ENCODE measurements at places on chromosomes 12 and 14.

GRCh38 chr12:109878749-109879148 is 1.6 kb downstream of the GLTP start:
- no peak for DNase-seq

DNA sequence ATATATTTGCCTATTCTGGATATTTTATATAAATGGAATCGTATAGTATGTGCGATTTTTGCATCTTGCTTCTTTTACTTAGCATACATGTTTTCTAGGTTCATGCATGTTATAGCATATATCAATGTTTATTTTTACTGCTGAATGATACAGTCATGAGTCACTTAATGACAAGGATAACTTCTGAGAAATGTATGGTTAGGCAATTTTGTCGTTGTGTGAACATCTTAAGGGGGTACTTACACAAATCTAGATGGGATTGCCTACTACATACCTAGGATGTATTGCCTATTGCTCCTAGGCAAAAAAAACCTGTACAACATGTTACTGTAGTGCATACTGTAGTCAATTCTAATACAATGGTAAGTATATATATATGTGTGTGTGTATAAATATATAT is 8.8 kb downstream of the USP15 start:
- no peak for DNase-seq

- DNase-seq = no peak
These were observed 116.1 kb upstream of the BCAT1 start for GRCh38 chr12:25065035-25065434.

DNA sequence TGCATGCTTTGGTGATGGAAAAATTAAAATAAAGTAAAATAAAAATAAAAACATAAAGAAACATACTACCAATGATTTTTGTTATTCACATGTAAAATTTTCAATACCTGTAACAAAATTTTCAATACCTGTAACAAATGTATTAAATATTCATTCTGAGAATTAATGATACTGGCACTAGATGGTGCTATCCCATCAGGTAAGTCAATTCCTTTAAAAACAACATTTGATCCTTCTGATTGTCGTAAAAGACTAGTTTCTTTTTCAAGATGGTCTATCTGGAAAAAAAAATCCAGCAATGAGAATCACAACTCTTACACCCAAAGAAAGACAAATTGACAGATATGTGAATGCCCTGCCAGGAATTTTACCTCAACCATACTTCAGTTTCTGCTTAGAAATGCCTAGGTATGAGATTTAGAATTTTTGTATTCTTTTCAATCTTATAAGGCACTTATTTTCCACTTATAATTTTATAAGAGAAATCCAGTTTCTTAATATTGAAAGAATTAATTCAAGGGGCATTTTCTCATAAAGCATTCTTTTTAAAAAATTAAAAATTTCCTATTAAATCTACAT is 30.7 kb downstream of the CEP290 start:
- DNase-seq = peak; percentile 26

DNA sequence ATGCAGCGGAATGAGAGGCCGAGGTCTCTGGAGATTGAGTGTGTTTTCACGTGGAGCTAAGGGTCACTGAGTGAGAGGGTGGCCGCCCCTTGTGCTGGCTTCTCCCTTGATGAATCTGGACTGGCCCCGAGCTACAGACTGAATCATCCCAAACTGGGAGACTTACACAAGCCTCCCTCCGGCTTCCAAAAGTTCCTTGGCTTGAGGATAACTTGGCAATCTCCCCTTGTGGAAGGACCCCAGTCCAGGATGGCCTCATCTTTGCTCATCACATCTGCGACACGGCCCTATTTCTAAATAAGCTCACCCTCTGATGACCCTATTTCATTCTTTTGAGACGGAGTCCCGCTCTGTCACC is 41.5 kb upstream of the FBRSL1 start:
- DNase-seq = no peak

GRCh38 chr12:37546901-37547475 is 769.6 kb upstream of the ALG10B start:
- DNase-seq = no peak

- peak; percentile 85 for DNase-seq
These were observed 54.2 kb downstream of the RPAP3 start for GRCh38 chr12:47651368-47652254.

DNA sequence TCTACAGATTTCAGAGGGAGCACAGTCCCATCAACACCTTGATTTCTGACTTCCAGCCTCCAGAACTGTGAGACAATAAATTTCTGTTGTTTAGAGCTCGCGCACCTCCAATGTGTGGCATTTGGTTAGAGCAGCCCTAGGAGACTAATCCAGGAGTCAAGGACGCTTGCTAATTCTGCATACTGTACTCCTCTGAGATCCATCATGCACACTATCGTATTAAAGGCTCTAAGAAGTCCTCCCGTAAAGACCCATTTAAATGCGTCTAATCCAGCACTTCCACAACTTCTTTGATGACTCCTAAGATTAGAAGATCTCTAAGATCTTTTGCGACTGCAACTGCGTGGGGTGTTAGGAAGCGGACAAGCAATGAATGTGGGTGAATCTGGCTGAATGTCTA is 30.4 kb downstream of the MAP1LC3B2 start:
- no peak for DNase-seq

GRCh38 chr14:40417777-40418401 is 985.7 kb upstream of the FBXO33 start:
- DNase-seq = peak; percentile 66
